Omental fat pad (tissue), 4 donors: ENCODE measurements at places on chromosomes 5 and 9.

DNA sequence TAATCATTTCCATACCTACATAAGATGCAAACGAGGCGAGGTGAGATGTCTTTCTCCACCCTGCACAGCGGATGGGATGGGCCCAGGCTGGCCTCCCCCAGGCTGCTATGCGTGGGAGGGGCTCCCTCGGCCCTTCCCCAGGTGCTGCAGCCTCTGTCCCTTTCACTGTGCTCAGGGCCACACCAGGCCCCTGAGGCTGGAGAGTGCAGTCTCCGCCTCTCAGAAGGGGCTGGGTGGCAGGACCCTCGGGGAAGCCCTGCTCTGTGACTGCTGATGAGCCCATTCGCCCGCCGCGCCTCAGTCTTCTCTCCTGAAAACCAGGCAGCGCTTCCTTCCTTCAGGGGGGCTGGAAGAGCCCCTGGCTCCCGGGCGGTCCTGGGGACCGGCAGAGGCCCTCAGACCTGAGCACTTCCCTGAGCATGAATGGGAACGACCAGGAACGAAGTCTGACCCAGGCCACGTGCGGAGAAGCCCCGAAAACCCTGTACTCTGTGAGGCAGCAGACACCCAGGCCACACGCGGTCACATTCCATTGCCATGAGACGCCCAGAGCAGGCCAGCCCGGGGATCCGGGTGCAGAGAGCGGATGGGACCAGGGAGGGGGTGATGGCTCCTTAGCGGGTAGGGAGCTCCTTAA, 21.9 kb upstream of the NOTCH1 start:
- DNase-seq = no peak

GRCh38 chr9:97292200-97292599, 15.3 kb upstream of the CCDC180 start:
- DNase-seq = no peak

DNA sequence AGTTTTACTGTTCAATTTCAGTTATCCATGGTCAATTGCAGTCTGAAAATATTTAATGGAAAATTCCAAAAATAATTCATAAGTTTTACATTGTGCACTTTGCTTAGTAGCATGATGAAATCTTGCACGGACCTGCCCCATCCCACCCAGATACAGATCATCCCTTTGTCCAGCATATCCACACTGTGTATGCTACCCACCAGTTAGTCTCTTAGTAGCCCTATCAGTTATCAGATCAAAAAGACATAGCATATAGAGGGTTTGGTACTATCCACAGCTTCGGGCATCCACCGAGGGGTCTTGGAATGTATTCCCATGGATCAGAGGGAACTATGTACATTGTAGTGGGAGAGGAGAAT, 97.7 kb downstream of the SLC44A1 start:
- no peak for DNase-seq

- DNase-seq = no peak
Observed at GRCh38 chr9:132424857-132425674, 15.1 kb downstream of the CFAP77 start.

DNA sequence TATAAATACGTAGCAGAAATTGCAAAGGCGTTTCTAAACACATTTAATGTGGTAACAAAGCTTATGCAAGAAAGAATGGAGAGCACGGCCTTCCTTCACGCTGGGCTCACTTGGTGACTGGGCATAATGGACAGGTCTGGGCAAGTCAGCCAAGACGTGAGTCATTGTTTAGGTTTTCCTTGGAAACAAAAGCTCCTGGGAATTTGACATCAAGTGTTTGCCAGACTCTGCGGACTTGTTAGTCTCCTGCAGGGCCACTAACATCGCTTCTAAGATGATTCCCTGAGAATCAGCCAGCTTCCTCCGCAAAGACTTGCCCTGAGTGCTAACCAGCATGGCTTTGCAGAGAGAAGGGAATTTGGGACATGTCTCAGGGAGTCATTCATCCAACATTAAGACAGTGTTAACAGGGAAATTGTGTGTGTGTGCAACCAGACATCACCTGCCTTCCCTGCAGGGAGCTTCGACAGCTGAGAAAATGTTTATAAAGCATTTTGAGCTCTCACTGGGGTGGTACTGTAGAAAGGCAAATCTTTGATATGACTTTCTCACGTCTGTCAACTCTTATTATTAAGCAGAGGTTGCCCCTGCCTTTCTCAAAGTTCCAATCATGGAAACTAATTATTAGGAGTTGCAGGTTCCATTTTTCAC, 182.5 kb downstream of the NTRK2 start:
- no peak for DNase-seq
